ENCODE measurements at places on chromosomes 7 and 10. TPM values are rescaled to one million over a fixed set of nuclear protein-coding genes. Genes with fewer than 3 reads are reported as not detected.
A peak's percentile ranks its signal among the peaks of the same experiment; 100 is the strongest.

DNA sequence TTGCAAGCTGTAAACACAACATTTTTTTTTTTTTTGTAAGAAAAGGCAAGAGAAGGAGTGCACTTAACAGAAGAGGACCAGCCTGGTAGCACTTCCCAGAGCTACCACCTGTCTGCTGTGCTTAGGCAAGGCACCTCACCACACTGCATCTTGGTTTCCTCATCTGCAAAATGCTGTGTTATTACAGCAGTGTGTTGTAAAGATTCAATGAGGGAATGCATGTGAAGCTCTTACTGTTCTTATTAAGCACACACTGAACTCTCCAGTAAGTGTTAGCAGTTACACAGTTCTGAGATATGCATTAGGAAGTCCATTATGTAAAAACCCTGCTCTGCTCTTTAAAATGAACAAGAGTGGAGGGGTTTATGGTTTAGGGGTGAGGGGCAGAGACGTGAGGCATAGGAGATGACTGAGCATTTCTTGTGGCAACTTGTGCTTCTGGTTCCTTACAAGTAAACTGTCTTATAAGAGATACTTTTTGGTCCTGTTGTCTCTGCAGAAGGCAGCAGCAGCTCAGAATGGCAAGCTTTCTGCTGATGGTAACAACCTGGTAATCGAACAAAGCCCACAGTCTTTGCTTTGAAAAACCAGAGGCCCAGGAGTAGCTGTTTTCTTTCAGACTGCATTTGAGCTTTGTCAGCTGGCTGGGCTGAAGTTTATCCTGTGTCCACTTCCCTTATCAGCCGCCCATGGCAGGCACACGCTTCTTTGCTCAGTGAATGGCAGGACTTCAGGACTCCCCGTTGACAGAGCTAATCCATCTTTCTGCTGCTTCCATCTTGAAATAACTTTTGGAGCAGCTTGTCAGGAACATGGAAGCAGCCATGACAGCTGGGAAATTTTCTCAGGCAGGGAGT is 98.8 kb upstream of the BMPER start:
- no peak for DNase-seq

The AKR1C2 gene
- total RNA-seq: 1,997 TPM

DNA sequence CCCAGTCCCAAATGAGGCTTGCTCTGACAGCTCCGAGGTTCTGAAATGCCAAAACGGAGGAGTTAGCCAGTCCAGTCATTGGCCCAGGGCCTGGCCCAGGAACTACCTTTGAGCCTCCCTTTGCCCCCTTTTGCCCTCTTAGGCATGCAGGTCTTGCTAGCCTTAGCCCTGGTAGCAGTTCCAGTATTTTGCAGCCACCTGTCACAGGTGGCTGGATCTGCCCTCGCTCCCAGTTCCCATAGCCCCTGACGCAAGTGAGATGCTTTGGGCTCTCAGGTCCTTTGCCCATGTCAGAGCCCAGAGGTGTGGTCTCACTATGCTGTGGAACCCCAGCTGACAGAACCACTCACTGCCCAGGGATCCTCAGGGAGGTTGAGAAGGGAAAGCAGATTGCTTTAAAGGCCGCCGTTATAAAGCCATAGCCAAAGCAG is 42.0 kb downstream of the GPRIN2 start:
- DNase-seq: no peak

GRCh38 chr10:73840056-73840402 is 28.6 kb upstream of the NDST2 start:
- peak; percentile 44 for DNase-seq

The IMMP2L gene
- 51.0 TPM for total RNA-seq

GRCh38 chr7:132790104-132790503 is 213.8 kb upstream of the PLXNA4 start:
- no peak for DNase-seq

GRCh38 chr7:149500910-149501309 is 3.3 kb upstream of the ZNF746 start:
- DNase-seq: no peak

DNA sequence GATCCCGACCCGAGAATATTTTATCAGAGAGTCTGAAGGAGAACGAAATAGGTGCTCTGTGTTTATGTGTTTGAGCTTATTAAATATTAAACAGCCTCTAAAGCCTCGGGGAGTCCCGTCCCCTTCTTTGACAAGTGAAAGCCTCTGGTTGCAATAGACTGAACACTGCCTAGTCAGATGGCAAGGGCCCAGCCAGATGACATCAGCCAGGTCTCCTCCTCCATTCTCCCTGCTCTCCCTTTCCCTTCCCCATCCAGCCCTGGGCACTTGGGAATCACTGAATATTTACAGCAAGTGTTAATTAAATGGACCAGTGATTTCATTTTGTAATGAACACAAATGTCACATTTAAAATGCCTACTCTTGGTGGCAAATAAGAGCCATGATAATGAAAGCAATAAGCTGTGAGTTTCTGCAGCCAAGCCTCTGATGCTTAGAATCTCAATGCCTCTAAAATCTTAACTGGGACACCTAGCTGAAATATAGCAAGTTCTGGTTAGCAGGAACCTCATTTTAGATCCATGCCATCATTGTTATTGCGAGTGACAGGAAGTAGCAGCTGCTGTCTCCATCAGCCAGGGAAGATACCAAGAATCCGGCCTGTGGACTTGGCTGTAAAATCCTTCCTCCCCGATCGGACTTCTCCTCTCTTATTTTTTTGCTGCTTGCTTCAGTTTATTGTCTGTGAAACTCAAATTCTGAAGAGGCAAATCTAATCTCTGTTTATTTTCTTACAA is 202.1 kb downstream of the PRPF18 start:
- no peak for DNase-seq

DNA sequence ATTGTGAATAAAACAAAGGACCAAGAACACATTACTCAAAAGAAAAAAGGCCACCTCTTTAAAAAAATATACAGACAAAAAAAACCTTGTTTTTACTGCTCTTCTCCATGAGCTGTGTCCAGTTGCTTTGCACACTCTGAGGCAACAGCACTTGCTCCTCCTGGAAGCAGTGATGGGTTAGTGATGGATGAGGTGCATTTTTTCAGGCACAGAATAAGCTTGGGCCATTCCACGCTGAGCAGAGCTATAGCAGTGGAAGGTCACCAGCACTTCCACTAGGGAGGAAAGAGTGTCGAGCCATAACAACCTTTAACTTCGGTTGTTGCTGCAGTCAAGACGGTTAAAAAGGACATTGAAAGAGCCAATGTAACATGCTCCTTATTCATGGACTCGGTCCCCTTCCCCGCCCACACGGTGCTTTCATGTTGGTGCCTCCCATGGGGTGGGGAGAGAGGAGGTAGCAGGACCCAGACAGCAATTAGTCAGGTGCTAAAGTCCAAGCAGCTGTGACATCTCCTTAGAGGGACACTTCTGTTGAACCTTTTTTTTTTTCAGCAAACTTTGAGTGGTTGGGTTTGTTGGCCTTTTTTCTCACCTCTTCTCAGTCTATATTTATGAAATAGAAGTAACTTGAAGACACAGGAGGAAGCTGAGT is 136.5 kb upstream of the ADARB2 start:
- DNase-seq: no peak

- no peak for DNase-seq
These were observed 3.5 kb upstream of the AKR1B1 start for GRCh38 chr7:134462337-134462925.

- peak; percentile 37 for DNase-seq
These were observed at the start of gene HDAC9 for GRCh38 chr7:18495412-18496340. TSS of gene HDAC9 (plus strand) at chr7:18495749. CDS start at chr7:18496303, 554 bp downstream.

- DNase-seq: peak; percentile 11
These were observed 3.4 kb downstream of the TCF7L2 start for GRCh38 chr10:112953174-112954159.

GRCh38 chr10:86712317-86712707 is 44.0 kb downstream of the LDB3 start:
- no peak for DNase-seq

DNA sequence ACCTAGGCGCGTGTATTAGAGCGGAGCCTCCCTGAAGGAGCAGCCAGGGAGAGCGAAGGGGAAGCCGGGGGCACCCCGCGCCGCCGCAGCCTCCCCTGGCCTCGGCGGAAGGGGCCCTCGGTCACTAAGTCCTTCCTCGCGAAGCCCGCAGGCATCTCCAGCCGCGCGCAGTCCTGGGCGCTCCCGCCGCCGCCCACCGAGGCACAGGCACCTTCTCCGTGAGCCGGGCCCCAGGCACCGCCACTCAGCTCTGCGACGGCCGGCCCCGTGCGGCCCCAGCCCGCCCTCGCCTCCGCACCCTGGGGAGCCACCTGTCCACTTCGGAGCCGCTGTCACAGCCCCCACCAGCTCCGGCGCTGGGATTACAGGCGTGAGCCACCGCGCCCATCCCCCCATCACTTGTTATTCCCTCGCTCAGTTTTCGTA is 80.8 kb downstream of the ZNF467 start:
- DNase-seq: no peak

The SLC26A3 gene
- total RNA-seq: not detected

- no peak for DNase-seq
These were observed 44.6 kb downstream of the TMEM168 start for GRCh38 chr7:112745635-112746034.

DNA sequence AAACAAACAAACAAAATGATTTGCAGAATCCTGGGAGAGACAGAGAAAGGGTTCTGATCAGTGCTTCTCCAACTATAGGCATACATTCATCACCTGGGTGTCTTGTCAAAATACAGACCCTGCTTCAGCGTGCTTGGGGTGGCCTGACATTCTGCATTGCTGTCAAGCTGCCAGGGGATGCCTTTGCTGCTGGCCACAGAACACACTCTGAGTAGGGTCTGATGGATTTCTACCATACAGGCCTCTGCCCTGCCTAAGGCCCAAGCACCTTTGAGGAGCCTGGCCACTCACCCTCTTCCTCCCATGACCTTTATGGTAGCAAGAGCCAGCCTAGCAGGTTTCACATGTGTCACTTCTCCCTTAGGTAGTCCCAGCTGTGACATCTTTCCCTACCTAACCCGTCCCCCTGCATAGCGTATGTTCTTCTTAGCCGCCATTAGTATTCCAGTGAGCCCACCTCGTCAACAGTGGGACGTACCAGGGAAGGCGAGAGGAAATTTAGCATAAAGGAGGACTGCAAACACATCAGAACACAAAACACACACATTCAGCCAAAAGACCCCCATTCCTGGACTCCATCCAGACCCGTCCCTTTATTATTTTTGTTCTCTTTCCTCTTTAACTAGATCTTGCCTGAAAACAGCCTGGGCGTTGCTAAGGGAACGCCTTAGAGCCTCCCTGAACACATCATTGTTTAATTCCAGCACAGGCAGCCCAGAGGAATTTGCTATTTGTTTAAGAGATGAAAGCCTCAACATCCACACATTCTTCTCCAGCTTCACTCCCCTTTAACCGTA is 43.9 kb upstream of the PODXL start:
- no peak for DNase-seq

DNA sequence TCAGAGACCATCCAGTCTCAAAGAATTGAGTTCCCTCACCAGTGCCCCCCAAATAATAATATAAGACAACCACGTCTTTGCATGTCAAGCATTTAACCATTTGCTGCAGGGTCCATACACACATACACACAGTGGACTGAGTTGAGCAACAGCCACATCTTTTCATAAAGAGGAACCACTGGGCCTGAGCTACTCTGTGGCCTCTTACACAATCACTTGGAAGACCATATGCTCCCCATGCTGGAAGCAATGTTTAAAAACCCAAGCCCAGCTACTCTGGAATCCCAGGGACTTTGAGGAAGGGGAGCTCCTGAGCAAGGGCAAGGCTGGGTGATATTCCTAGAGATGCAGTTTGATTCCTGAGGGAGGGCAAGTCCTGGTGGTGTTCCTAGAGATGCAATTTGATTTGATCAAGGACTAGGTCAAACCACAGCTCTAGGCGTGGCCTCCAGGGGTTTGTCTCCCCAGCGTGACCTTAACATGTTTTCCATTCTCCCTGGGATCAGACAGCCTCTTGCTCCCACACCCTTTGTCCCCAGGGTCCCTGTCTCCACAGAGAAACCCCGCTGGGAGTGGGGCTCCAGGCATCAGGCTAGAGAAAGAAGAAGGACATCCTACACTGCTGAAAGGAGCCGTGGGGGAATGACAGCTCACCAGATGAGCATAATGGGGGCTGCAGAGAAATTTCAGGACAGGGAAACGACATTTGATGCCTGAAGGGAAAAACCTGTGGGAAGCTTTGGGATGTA is 376.2 kb upstream of the MGMT start:
- no peak for DNase-seq

DNA sequence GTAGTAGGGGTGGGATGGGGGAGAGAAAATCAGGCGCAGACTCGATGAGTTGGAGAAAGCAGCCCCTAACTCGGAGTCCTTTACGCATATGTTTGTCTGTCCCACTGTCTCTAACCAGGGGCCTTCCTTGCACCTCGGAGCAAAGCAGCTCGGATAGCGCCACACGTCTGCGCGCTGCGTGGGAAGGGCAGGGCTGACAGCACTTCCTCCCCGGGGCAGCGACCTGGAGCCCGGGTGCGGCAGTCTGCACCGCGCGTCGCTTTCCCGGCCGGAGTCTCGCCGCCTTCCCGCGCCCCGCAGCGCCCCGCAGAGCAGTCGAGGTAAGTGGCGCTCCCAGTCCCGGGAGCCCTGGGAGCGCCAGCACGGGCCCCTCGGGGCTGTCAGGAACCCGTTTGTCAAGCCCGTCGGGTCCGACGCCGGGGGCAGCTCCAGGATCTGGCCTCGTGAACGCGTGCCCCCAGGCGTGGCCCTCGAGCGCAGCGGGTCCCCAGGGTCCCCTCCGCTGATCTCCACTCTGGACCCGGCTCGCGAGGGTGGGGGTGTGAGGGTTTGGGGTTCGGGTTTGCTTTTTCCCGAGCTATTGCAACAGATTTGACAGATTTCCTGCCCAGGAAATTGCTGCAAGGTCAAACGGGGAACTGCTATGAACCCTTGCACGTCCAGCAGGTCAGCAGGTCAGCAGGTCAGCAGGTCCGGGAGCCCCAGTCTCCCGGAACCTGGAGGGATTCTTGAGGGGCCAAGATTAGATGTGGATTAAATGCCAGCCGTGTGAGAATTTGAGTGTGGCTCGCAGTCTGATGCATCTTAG is 597 bp downstream of the APBB1IP start:
- DNase-seq: no peak

The A1CF gene
- total RNA-seq: not detected

DNA sequence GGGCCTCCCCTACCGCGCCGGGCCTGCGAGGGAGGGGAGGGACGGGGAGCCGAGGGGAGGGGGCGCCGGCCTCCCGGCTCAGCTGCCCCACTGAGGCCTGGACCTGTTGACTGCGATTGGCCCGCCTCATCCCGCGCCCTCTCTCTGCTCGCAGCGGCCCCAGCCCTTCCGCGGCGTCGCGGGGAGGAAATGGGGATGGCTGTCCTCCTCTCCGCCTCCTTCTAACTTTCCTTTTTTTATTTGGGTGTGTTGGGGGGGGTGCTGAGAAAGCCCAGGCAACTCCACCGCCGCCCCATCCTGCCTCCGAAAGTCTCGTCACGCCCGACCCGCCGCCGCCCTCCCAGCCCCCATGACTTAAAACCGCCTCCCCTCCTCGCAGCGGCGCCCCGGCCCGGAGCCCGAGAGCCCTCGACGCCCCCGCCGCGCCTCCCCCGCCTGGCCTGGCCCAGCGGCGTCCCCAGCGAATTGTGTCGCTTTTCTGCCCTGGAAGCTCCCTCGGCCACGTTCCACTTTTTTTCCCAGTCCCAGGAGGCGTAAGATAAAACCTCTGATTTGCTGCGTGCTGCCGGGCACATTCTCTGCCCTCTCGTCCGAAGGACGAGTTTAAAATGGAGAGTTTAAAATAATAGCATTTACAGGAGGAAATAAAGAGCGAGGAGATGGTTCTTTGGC is 842 bp upstream of the SKIDA1 start:
- DNase-seq: no peak
